ENCODE measurements at places on chromosomes 5 and 9. TPM values are rescaled to one million over a fixed set of nuclear protein-coding genes. Genes with fewer than 3 reads are reported as not detected.

ATG10 gene
- total RNA-seq: 6.1 TPM

DNA sequence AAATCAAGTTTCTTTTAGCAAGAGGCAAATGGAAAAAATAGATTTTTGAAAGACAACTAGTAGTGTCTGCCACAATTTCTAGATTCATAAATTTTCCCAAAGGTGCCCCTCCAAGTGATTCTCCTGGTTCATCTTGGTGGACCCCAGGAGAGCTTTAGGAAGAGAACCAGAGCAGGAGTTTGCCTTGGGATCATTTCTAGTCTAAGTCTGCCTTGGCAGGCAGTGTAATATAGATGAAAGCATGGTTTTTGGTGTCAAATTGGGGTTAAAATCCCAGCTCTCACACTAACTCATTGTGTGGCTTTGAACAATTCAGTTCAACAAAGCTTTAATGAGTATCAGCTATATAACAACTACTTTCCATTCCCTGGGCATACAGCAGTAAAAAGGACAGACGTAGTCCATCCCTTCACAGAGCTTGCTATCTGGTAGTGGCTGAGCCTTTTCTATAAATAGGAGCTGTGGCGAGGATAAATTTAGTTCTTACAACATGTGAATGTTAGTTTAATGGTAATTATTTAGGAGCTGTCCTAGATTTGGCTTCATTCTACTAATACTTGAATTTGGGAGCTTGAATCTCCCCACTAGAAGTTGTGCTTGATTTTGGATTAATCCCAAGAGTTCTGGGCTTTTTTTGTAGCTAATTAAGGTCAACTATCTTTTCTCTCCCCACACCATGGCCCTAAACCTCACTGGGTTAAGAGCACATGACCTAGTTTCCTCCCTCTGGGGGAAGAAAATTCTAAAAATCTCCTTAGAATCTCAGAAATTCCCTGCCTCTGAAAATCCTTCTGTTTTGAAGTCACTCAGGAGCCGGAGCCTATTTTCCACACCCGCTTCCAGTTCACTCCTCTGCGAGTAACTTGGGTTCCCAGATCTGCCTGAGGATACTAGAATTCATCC is 197.8 kb downstream of the PCSK1 start:
- no peak for ATAC-seq

DNA sequence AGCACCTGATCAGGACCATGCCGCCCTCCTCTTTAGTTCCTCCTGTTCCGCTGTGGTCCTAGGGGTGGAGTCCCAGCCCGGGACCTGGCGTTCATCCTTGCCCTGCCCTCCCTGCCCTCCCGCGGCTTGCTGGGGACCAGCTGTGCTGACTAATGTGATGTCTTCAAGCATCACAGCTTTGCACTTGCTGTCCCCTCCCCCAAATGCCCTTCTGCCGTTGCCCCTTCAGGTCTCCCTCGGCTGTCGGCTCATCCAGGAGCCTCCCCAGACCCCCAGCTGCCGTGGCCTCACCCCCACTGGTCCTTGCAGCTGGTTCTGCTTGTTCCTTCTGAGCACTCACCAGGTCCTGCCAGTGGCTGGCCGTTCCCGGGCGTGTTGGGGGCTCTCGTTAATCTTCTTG is 19.9 kb downstream of the RXRA start:
- no peak for ATAC-seq

PAX5 gene
- total RNA-seq: 0.66 TPM

DNA sequence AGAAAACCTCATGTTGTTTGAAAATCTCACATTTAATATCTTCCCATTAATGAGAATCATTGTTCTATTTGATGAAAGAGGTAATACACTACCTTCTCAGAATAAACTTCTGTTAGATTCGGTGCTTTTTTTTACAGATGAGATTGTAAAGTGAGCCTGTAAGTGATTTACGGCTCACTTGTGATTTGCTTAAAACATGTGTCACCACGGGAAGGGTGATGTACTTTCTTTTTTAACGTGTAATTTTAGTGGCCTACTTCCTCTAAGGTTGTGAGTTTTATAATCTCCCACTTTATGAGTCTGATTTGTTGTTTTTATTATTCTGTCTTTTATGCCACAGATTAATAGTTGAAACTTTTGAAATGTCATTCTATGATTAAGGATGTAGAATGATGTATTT is 15.9 kb downstream of the ANXA1 start:
- peak; percentile 49 for ATAC-seq

COMMD10 gene
- total RNA-seq: 19.1 TPM

SLCO4C1 gene
- total RNA-seq: 0.04 TPM

GRCh38 chr5:170330568-170331054 is 33.0 kb upstream of the LCP2 start:
- no peak for ATAC-seq

GRCh38 chr5:112192866-112193265 is 226.2 kb downstream of the EPB41L4A start:
- no peak for ATAC-seq

FOXI1 gene
- not detected for total RNA-seq

DNA sequence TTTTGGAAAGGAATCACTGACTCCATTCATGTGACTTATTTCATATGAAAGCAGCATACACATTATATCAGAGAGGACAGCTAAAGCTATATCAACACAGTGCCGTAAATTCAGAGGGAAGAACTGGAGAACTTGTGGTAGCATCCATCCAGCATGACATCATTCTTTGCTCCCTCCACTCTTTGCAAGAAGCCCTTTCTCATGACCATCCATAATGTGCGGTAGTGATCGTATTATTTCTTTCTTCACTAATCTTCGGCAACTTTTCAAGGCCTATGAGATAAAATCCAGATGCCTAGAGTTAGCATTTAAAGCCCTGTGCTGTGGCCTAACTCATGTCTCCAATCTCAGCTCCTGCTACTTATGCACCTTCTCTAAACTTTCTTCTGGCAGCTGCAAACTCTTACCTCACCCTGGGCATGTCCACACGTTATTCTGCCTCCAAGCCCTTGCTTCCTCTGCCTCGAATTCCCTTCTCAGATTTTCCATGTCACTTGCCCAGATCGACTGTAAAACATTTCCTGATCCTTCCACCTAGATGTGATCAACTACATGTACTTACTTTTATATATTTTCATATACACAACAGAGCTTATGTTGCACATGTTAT is 307.3 kb upstream of the SGCD start:
- ATAC-seq: no peak

PRRC2B gene
- total RNA-seq: 157 TPM

- no peak for ATAC-seq
Measured at GRCh38 chr5:173591056-173591514, 25.4 kb downstream of the BOD1 start.

DNA sequence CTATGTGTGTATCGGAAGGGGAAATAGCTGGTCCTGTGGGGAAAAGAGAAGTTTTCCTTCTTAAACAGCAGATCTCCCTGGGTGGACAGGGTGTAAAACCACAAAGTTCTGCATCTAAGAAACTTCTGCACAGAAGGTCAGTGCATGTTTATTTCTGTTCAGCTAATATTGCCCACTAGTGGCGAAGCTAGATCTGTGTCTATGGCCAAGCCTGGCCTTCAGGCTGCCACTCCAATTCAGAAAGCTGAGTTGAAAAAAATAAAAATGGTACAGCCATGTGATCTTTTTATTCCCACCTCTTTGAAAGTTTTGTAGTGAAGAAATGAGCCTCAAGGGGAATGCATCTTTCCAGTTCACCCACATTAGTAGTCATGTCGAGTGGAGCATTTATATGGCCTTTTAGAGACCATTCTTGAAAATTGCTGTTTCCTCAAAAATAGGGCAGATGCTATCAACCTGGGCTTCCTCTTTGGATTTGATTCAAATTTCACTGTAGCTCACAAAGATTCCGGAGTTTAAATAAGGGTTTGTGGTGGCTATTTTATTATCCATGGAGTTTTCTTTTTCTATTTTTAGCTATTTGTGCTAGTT is 488.0 kb downstream of the PRELID2 start:
- no peak for ATAC-seq

- ATAC-seq: no peak
Measured at GRCh38 chr5:173719731-173720082, 103.3 kb upstream of the BOD1 start.

- no peak for ATAC-seq
Measured at GRCh38 chr9:19689328-19690101, 99.3 kb downstream of the SLC24A2 start.

OLFML2A gene
- total RNA-seq: not detected

- no peak for ATAC-seq
Measured at GRCh38 chr5:158995694-158996173, 104.0 kb downstream of the EBF1 start.

- no peak for ATAC-seq
Measured at GRCh38 chr5:122704247-122705036, 70.4 kb upstream of the SNX2 start.

- no peak for ATAC-seq
Measured at GRCh38 chr5:149608936-149609545, 27.7 kb downstream of the ARHGEF37 start.

DNA sequence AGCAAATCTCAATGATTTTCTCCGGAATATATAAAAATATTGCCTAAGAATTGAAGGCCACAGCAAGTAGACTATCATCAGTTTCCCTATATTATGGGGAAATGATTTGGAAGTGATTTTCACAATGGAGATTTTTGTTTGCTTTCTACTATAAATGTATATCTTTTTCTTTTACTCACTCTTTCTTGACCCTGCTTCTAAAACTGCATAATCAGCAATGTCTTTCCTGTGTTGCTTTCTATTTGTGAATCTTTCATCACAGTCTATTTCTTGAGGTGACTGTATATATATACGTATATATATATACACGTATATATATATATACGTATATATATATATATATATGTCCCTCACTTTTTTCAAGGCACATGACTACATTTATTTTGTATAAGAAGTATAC is 622.6 kb downstream of the DTWD2 start:
- no peak for ATAC-seq

GRCh38 chr5:158763217-158763616 is 336.5 kb downstream of the EBF1 start:
- ATAC-seq: no peak

- no peak for ATAC-seq
Measured at GRCh38 chr9:89218040-89218928, 39.7 kb upstream of the SHC3 start.

DNA sequence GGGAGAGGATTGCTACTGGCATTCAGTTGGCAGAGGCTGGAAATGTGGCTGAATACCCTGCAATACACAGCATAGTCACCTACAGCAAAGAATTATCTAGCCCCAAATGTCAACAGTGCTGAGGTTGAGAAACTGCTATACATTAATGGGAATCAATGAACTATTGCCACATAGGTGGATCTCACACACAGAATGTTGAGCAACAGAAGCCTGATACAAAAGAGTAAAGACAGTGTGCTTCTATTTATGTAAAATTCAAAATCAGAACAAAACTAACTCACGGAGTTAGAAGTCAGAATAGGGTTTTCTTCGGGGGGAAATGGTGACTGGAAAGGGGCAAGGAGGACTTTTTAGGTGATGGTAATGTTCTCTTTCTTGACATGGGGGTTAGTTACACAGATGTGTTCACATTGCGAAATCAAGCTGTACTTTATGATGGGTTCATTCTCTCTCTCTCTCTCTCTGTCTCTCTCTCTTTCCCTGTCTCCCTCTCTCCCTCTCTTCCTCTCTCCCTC is 45.7 kb upstream of the PANK3 start:
- no peak for ATAC-seq

CCL28 gene
- total RNA-seq: 11.4 TPM

DNA sequence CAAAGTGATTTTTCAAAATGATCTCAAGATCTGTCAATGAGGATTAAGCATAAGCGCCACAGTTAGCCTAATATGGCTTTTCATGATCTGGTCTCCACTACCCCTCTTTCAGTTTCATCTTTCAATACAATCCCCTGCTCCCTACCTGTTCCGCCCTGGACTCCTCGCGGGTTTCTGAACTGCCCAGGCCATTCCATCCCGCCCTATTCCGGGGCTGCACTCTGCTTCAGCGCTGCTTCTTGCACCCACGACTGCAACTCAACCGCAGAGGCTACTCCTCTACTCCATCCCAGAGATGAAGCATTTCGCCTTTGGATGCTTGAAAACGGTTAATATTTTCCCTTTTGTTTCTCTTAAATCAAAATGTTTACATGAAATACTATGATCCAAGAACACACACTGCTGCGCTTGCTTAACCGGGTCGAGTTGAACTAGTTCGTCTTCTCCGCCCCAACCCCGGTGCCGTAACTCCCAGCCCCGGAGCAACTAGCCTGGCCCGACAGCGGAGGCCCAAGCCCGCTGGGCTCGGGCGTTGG is 716 bp upstream of the OTULIN start:
- peak; percentile 23 for ATAC-seq

DNA sequence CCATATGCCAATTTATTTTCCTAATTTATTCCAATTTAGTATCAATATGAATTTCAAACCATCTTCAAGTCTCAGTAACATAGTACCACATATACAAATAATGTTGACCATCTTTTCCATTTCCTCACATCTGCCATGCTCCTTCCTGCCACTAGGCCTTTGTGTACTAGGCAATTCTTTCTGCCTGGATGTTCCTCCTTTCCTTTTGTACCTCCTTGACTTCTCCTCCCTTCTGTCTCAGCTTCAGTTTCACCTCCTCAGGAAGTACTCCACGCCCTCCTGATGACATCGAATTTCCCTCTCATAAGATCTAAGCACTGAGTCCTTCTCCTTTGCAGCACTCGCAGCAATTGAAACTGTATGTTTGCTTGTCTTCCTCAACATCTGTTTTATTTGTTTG is 53.9 kb downstream of the MEF2C start:
- peak; percentile 14 for ATAC-seq

ABO gene
- total RNA-seq: not detected

- ATAC-seq: no peak
Measured at GRCh38 chr5:53604309-53604708, 43.9 kb downstream of the NDUFS4 start.

PCDH1 gene
- not detected for total RNA-seq

DNA sequence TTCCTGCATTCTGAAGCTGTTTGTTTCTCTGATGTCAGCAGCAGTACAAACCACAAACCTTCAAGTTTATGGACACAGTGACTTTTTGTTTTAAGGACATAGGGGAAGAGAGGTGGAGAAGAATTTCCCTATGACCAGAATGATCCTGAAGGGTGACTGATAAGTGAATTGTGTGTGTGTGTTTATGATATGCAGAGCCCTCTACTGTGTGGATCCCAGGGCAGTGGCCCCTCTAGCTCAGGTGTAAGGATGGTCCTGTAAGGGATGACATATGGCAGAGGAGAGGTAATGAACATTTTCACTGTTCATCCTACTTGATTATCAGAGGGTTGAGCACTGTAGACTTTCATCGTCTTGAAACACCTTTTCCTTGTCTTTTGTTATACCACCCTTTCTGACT is 30.6 kb upstream of the TMED7 start:
- ATAC-seq: no peak

RETREG1 gene
- total RNA-seq: 8.4 TPM

DNA sequence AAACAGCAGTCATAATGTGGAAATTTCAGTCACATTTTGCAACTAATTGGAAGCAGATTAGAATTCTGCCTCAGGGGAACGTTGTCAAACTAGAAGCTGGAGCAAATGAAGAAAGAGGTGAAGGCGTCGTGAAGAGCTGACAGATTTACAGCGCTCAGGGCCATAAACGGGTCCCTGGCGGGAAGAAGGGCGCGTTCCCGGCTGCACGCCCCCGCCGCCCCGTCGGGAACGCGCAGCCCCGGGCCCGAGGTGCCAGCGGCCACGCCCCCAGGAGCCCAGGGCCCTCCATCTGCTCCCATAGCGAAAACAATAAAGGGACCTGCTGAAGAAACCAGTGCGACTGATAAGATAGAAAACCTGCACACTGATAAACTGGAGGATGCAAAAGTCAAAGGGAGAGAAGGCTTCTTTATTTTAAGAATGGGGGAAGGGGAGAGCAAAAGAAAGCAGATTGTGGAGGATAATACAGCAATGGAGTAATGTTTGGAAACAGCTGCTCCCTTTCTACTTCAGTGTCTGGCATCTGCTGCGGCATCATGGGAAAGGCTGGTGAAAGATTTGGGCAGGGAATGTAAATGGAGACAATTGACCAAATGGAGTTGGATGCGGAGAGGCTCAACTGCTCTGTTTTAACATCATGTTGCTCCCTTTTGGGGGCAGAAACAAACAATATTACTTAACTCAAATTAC is 11.1 kb downstream of the ZNF608 start:
- ATAC-seq: no peak
